CD4-positive, alpha-beta T cell treated with Interleukin-6 for 4 hours (primary cell): ENCODE measurements at places on chromosomes 5 and 9.

GRCh38 chr5:132095424-132095972 is 21.9 kb downstream of the CSF2 start:
- DNase-seq: no peak

DNA sequence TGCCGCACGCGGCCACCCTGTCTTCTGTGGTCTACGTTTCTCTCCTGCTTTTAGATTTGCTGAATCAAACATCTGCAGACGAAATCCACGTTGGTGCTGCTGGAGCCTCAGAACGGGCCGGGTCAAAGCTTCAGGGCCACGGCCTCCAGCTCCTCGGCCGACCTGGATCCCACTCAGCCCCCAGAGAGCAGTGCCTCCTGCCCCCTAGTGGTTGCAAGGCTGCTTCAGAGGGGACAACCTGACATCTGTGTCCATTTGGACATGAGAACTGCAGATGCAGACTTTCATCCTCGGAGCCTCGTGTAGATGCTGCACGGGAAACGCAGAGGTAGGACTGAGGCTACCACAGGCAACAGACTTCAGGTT is 23.0 kb upstream of the SLC6A3 start:
- peak; percentile 36 for DNase-seq

DNA sequence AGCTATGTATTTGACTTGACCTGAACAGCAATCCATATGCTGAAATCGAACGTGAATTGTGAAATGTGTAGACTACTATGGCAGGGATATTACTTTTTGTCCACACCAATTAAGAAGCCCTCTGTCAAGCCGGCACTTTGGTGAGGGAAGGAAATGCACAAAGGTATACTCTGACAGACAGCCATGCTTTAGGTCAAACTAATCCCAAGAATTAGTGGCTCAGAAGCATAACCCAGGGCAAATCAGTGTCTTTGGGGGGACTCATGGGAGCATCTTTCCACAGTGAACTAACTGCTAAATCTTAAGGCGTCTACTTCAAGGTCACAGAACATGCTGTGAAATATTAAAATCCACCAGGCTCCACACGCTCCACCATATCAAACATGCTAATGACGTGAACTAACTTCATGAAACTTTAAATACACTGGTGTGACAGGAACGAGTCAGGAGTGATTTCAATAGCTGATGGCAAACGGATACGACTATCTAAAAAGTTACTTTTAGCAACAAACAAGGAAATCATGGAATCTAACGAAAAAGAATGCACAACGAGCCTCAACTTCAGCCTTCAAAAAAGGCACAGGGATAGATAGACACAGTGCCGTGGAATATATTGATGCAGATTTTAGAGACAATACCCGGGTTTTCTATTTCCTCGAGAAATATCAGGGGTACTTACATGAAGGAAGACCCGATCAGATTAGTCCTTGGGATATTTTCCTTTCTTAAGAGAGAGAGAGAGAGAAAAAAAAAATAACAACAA is 527 bp downstream of the MEF2C start:
- no peak for DNase-seq

GRCh38 chr5:135130261-135131215 is 96.5 kb upstream of the PITX1 start:
- no peak for DNase-seq

- DNase-seq: no peak
Observed at GRCh38 chr5:86175224-86175623, 442.5 kb upstream of the COX7C start.

- no peak for DNase-seq
Observed at GRCh38 chr9:82993856-82994605, 68.9 kb downstream of the RASEF start.

GRCh38 chr9:38765101-38765500 is 45.2 kb upstream of the FAM240B start:
- no peak for DNase-seq

GRCh38 chr5:73117088-73117740 is 3.2 kb upstream of the TMEM171 start:
- no peak for DNase-seq

DNA sequence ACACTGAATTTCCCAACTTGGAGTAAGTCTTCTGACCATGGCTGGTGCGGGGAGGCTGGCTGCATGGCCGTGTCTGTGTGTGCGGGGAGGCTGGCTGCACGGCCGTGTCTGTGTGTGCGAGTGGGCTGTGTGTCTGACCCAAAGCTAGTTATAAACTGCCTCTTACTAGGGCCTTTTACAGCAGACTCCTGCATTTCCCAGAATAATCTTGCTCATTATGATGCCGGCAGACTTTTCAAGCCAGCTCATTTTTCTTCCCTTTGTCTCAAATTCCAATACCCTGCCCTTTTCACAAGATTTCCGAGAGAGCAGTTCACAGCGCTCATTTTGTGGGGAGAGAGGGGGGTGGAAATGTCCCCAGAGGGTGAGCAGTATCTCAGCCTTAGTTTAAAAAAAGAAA is 470.7 kb upstream of the BRINP1 start:
- DNase-seq: no peak

DNA sequence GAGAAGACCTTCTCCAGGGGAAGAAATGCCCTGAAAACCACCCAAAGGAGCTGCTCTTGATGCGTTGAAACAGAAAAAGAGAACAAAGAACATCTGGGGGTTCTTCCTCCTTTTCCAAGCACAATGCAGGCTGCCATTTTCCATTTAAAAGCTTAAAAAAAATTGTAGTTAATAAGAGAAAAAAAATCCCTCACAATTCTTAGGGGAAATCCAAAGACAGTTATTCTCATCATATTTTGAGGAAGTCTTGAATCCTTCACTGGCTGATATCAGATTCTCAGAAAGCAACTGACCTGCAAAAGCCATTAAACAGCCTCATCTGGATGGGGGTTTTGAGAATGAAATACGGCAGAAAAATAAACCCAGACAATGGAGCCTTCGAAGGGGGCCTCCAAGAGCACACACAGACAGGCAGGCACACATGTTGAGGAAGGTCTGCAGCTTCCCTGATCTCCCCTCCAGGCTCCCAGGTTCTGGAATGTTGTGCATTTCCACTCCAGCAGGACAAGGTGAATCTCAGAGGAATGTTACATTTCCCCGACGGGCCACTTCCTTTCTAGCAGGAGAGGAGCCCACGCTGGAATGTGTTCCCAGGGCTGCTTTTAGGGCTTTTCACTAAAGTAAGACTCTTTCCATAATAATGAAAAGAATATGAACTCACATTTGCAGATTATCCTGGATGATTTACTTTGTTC is 159.4 kb upstream of the S1PR3 start:
- no peak for DNase-seq

- DNase-seq: no peak
Observed at GRCh38 chr9:61665330-61665751, 475.5 kb downstream of the SPATA31A7 start.

DNA sequence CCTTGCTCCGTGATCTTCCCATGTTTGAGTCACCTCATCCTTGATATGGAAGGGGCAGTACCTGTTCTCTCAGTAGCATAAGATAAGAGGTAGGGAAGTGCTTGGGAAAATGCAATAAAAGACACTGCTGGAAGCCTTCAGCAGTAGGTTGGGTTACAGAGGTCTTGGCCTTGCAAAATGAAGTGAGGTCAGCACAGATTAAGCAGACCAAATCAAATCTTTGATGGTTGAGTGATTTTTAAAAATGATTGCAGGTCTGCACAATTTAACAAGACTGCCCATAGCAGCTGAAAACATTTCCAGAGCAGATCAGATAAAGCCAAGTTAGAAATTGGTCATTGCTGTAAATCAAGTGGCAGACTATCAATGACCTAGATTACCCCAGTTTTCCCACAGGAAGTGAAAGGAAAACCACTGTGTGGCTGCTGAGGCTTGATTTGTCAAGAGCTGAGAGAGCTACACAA is 32.9 kb downstream of the PALM2AKAP2 start:
- no peak for DNase-seq

DNA sequence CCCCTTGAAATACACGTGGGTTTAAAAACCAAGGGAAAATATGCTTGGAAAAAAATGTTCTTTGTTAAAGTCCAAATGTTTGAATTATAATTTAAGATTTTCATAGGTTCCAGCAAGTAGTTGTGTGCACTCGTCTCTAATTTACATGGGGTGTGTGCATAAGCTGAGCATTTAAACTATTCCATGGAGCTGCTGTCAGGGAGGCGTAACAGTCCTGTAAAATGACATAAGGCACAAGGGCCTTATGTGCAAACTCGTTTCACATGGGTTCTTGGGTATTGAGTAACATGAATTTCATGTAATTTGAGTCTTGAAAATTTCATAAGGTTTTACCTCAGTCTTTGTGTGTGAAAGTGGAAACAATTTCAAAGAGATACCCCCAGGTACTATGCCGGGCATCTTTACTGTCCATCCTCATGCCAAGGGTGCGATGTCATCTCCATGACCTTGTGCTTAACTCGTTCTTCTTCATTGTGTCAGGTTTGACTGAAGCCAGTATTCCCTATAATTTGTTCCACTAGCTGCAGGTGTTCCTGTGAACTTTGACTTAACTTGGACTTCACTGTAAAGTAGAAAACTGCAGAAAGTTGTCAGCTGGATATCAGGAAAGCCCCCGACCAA is 359.3 kb downstream of the SH3GL2 start:
- DNase-seq: no peak

DNA sequence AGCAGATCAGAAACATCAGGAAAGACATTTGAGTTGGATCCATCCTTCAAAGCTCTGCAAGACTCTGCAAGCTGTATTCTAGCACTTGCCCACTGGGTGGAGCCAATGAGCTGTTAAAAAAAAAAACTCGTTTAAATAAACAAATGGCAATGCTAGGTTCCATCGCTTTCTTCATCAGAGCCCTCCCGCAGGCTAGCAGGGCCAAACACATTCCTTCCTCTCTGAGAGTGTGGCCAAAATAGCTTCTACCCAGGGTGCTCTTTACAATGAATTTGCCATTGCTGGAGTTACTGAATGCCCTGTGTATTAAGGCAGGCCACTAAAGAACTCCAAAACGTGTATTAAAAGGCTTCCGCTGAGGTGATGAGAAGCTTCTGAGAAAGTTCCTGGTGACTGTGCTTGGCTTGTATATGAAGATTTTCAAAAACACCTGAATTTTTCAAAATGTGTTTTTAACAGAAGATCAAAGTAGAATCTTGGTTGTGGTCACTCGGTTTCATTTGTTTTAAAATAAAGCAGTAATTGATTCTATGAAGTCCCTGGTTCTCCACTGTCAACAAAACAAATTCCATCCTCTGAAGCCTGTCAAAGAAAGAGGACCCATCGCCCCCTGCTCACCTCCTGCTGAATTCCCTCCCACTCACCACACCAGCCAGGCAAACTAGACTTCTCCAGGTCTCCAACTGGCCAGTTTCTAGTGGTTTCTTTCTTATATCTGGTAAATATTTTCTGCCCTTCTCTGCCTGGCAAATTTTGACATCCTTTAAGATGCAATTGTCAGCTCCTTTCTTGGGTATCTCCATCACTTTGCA is 36.5 kb upstream of the EQTN start:
- peak; percentile 57 for DNase-seq

DNA sequence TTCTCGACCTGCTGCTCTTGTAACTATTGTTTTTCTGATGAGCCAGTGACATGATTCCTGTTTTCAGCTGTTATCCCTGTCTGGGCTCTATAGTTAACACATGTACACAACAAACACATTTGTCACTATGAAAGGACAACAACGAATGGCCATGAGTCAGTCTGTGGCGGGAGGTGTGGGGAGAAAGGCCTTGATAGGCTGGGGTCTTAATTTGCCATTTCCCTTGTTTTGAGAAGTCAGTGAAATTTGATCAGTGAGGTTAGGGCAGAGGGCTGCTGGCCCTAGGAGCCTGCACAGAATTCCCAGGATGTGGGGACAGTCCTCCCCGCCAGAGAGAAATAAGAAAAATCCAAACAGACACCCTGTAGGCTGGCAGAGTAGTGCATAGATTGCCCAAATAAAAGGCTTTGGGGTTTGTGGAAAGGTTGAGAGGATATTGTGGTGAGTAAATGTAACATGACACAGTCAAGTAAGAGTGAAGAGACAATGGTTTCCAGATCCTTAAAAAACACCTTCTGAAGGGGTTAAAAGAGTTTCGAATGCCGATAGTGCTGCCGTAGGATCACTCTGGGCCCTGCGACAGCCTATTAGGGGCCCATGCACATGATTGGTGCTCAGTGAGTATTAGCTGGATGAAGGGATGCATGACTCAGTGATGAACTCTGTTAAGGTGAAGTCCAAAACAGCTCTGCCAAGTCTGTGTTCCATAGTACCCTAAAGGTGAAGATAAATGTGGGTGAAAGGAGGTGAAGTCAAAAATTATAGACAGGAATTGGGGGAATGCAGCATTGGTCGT is 110.9 kb upstream of the PRRC1 start:
- no peak for DNase-seq

- no peak for DNase-seq
Observed at GRCh38 chr9:137972988-137973470, 95.4 kb downstream of the CACNA1B start.

DNA sequence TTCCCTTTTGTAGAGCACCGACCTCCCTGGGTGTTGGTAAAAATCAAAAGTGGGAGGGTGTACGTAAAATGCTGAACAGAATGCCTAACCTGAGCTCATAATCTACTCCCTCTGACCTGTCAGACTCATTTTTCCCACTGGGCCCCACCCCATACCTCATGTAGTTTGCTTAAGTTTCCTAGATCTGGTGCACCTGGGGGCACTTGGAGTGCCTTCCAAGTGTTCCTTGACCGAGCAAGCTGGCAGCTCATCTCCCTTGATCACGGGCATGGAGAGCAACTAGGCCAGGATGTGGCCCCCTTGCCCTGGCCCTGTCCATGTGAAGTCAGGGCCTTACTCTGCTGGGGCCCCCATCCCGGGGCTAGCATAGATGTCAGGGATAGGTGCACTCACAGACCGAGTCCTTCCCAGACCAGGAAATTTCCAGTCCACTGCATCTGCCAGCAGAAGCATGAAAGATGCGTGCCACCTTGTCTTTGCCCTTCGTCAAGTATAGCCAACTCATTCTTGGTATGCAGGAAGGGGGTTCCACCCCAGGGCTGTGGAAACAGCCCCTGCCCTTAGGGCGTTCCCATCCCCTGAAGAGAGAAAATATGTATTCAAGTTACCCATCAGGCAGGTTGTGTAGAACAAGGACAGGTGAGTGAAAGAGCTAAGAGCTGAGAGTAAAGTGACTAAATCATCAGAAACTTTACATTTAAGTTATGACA is 41.9 kb downstream of the SLC22A5 start:
- DNase-seq: peak; percentile 48

DNA sequence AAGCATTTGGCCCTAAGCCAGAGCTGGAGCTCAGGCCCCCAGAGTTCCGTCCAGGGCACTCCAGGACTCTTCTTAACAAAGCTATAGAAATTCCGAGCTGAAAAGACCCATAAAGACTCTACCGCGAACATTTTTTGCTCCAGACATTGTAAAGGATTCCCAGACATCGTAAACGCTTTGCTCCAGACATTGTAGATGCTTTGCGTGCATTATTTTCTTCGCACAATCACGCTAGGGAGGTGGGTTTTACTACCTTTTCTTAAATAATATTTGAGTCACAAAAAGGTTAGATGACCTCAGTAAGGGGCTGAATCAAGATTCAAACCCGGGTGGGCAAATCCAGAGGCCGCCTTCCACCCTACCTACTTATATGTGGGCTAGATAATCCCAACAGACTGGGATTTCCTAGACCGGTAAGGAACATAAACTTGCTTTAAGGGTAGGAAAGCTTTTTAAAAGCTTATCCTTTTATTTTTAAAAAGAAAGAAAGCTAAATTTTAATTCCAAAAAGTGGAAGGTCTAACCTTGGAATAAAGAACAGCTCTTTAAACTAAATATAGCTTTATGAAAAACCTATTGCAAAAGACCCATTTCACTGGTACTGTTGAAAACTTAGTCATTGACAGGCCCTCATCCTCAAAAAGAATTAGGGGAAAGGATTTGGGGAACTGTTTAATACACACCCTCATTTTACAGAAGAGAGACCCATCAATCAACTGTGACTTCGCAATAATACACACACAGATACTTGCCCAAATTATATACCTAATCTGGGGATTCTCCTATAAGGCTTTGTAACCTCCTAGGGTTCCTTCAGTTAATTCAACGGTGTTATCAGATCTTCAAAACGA is 822 bp upstream of the TNIP1 start:
- DNase-seq: no peak
